ENCODE measurements at places on chromosomes 6 and 20.

DNA sequence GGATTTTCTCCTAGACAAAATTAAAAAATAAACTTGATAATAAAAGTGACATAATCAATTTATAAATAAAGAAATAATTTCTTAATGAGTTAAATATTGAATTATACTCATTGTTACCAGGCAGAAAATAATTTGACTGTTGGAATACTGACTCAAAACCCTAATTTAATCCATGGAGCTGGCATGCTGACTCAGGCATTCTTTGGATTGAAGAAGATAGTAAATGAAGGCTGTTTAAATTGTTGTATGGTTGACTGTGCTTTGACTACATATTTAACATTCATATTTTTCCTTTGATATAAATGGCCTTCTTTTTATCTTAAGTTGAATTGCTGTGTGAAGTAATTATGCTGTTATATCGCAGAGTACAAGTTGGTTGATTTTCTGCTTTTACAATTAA is 11.7 kb downstream of the MANEA start:
- DNase-seq: no peak

GRCh38 chr6:19669206-19669605 is 168.0 kb upstream of the ID4 start:
- no peak for DNase-seq

DNA sequence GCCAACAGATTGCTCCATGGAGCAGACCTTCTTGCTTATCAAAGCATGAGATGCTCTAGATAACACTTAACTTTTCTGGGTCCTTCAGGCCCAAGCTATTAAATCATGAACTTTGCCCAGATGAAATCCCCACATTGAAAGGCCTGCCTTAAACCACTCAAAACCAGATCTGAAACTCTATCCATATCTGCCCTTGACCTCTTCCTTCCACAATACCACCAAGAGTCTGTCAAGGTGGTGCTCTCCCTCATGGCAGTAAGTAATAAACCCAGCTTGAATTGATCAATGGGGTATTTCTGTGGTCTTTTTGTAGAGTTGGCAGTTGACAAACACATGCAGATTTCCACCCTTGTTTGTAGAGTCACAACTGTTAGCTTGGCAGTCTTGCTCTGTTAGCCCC is 135.5 kb downstream of the ISM1 start:
- no peak for DNase-seq

- DNase-seq: no peak
These were observed 209.7 kb downstream of the TMEM200A start for GRCh38 chr6:130575557-130575956.

DNA sequence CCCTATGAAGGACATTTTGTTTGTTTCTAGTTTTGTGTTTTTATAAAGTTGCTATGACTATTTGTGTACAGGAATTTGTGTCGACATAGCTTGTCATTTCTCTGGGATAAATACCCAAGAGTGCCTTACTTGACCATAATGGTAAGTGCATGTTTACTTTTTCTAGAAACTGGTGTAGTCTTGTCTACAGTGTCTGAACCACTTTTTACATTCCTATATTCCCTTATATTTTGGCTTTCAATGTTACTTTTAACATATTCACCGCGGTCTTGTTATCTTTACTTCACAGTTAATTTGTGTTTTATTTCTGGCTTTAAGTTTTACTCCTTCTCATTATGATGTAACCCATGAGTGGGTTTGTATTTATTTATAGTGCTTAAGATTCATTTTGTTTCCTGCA is 444.4 kb upstream of the RGS17 start:
- DNase-seq: no peak

GRCh38 chr6:71619836-71620235 is 266.5 kb upstream of the RIMS1 start:
- DNase-seq: no peak

- DNase-seq: no peak
These were observed 160.9 kb upstream of the SPTLC3 start for GRCh38 chr20:12847872-12848271.

GRCh38 chr6:5303682-5304081 is 42.4 kb downstream of the FARS2 start:
- DNase-seq: no peak

DNA sequence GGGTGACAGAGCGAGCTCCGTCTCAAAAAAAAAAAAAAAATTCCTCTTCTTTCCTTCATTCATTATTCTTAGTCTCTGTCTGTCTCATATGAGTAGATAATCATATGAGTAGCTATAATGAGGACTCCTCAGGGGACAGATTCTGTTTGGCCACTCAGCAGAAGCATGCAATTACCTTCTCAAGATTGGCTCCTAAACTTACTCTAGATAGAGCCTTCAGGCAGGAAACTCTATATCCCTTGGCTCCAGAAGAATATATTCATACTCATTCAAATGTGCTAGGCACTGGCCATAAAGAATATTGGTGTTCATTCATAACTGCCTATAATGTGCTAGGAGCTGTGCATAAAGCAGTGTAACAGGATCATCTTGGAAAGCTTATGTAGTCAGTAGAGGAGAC is 2.2 kb upstream of the ACAT2 start:
- DNase-seq: peak; percentile 6

DNA sequence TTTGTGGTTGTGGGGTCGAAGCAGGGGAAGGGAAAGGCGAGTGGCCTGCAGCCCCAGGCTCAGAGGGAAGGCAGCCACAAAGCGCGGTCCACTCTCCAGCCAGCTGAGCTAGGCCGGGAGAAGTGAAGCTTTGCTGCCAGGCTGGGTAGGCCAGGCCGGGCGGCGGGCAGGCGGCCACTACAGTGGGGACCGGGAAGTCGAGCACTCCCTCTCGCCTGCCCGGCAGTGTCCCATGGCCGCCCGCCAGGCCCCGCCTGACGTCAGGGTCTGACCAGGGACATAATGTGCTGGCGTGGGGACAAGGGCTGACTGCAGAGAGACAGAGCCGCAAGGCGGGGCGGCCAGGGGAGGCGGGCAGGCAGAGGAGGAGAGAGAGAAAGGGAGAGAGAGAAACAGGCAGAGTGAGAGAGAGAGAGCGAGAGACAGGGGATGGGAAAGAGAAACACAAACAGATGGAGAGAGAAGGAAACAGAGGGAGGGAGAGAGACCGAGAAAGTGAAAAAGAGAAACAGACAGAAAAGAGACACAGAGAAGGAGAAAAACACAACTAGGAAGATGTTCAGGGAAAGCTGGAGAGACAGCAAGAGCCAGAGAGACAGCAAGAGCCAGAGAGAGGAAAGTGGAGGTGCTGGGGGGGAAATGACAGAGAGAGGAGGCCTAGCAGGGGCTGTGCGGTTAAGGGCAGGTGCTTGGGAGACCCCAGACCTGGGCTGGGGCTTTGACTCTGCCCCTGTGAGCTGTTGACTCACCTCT is 94.5 kb upstream of the PTPN1 start:
- no peak for DNase-seq

- no peak for DNase-seq
These were observed 24.6 kb upstream of the SPTLC3 start for GRCh38 chr20:12984069-12984765.

- no peak for DNase-seq
These were observed 164.5 kb downstream of the ATXN1 start for GRCh38 chr6:16596616-16597331.

GRCh38 chr6:40535819-40536380 is 51.3 kb downstream of the LRFN2 start:
- DNase-seq: no peak

DNA sequence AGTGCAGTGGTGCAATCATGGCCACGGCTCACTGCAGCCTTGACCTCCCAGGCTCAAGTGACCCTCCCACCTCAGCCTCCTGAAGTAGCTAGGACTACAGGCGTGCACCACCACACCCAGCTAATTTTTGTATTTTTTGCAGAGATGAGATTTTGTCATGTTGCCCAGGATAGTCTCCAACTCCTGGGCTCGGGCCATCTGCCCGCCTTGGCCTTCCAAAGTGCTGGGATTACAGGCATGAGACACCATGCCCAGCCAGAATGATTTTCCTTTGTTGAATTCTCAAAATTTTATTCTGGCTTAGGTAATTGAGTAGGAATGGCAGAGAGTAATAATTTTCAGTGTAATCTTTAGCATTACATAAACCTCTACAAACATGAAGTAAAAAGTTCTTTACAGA is 37.1 kb downstream of the SLC16A10 start:
- DNase-seq: no peak

DNA sequence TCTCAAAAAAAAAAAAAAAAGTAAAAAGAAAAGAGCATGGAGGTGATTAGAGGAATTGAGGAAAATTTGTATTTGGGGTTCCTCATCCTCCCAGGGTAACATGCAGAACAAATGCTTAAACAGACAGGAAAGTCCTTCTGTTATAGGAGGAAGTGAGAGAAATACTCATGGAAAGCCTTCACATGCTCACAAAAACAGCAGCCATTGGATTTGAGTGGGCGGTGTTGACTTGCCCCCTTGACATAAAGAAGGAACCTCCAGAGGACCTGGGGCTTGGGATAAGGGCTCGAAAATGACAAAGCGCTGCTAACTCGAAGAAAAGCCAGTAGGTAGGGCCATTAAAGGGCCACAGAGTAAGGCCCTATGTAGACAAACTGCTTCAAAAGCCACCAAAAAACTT is 17.5 kb upstream of the SAMHD1 start:
- no peak for DNase-seq

DNA sequence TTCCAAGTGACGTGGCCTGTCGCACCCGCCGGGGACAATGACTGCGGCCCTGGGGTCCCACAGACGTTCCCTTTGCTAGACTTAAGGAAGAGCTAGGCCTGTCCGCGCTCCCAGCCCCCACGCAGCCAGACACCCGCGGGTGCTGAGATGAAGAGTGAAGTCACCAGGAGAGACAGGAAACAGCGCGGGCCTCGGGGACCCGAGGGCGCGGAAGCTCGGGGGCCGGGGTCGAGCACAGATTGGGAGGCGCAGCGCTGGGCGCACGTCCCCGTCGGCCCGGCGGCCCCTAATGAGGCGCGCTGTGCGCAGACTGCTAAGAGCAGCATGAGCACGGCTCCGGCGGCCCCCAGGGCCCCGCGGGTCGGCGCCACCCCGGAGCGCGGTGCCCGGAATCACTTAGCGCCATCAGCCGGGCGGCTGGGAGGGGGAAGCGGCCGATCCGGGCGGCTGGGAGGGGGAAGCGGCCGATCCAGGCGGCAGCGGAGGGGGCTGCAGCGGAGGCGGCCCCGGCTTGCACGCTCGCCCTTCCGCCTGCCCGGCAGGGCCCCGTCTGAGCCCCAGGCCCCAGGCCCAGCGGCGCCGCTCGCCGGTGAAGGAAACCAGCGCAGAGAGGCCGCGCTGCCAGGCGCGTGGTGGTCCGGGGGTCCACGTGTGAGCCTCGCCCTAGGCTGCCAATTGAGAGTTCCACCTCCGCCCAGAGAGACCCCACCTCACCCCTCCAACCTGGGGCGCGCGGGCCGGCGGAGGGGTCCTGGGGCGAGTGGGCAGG is 8.3 kb upstream of the AVP start:
- DNase-seq: no peak

GRCh38 chr6:259901-260508 is 32.3 kb upstream of the DUSP22 start:
- no peak for DNase-seq

GRCh38 chr20:41029150-41029901 is 704 bp downstream of the TOP1 start:
- peak; percentile 11 for DNase-seq

DNA sequence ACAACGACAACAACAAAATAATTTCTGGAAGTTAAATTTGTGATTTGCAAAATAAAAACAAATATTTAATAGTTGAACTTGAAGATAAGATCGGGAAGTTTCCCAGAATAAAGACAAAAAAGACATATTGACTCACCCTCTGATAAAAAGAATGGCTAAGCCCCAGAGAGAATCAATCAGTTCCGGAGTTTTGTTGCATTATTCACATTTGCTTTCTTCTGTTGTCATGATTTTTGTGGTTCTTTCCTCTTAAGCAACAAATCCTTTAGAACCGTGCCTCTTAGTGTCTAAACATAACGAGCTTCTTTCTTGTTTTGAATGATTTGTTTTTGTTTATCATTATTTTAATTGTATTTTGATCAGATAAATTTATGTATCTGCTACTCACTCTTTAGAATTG is 337.7 kb upstream of the PRND start:
- DNase-seq: no peak

- no peak for DNase-seq
These were observed 754.1 kb downstream of the QKI start for GRCh38 chr6:164168595-164168994.

GRCh38 chr6:14547284-14547998 is 429.9 kb downstream of the CD83 start:
- no peak for DNase-seq

DNA sequence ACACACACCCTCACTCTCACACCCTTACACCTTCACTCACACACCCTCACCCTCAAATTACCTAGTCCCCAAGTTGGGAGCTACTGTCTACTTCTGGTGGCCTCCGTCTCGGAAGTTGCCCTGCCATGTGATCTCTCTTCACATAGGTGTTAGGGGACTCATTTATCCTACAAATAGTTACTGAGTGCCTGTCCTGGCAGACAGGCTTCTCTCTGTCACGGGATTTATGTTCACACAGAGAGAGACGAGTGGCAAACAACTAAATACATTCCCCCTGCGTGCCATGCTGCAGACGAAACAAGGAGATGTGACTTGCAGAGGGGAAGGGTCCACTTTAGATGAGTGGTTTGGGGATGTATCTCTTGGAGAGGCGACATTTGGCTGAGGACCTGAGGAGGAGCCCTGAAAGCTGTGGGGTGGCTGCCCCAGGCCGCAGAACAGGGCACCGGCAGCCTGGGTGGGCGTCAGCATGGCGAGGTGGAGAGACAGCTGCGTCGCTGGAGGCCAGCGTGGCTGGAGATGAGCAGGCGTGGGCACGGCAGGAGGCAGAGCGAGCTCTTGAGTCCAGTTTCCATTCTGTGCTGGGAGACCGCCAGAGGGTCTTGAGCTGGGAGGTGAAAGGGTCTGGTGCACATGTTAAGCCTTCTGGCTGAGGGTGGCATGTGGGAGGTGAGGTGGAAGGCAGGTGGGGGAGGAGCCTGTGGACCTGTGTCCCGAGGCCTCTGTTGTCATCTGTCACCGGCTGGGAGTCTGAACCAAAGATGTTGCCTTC is 17.2 kb downstream of the DYNLT1 start:
- DNase-seq: no peak

DNA sequence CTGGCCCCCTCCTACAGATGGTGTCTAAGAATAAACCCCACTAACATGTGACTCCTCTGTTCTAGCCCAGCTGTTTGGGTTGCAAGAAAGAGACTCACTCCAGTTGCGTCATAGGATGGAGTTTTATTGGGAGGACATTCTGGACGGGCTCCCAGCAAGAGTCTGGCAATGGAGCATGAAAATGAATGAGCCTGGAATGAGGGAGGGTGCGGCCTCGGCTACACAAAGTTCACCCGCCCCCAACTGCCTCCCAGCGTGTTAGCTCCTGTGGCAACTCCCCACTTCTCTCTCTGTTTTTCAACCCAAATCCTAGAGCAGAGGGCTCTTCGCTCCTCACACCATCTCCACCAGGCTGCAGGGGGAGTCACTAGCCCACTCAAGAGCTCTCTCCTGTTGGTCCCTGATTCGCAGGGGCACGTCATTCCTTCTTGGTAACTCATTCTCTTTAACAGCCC is 5.1 kb upstream of the ADAM33 start:
- no peak for DNase-seq
